NCI-H2171 (cell line): ENCODE measurements at places on chromosomes 7 and 10.

DNA sequence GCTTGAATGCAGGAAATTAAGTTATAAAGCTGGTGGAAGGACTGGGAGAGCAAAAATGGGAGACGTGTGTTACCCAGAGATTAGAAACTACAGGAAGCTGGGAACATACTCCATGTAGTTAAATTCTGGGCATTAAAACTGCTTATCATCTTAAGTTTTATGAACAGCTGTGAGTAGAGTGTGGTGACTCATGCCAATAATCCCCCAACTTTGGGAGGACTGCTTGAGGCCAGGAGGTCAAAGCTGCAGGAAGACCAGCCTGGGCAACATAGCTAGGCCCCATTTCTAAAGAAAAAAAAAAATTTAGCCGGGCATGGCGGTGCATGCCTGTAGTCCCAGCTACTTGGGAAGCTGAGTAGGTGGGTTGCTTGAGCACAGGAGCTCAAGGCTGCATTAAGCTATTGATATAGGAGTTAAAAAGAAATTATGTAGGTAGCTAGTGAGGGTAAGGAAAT is 56.2 kb upstream of the SEPHS1 start:
- DNase-seq, result no peak

DNA sequence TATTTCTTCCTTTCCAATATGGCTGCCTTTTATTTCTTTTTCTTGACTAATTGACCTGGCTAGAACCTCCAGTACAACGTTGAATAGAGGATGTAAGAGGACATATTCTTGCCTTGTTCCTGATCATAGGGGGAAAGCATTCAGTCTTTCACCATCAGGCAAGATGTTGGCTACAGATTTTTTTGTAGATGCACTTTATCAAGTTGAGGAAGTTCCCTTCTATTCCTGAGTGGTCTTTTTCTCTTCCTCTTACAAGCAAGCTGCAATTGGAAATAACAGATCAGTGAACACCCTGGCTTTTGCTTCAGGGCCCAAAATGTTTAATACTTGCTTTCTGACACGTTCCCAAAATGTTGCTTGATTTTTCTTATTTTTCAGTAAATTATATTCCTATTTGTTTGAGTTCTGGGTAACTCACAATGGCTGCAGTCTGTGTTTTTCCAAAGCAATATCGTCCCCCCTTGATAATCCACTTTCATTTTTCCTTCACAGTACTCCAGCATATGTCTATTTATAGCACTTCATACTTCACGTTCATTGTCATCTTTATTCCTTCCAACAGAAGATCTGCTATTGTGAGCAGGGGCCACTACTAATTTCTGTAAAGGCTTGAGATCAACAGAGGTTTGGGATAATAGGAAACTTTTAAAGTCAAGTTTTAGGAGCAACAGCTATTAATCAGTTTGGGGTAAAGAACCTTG is 11.7 kb downstream of the CPEB3 start:
- no peak for DNase-seq

GRCh38 chr7:2732959-2733584 is 45.1 kb downstream of the AMZ1 start:
- no peak for DNase-seq

DNA sequence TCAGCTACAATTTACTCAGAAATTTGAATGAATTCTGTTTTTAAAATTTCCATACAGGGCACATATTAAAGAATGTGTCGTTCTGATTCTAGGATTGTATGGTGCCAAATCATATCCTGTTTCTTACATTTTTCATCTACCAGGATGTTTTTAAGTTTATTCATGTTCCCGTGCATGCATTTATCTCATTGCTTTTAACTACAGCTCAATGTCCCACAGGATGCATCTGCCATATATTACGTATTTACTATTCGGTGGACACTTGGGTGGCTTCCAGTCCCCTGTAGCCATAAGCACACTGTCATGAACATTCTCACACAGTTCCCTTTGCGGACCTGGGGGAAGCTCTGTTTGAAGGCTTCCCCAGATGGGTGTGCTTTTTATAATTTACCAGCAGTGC is 122.3 kb downstream of the CCDC71L start:
- DNase-seq, result no peak

GRCh38 chr10:844552-844951 is 87.0 kb downstream of the LARP4B start:
- DNase-seq, result no peak

GRCh38 chr7:40483630-40484029 is 348.8 kb downstream of the SUGCT start:
- no peak for DNase-seq

DNA sequence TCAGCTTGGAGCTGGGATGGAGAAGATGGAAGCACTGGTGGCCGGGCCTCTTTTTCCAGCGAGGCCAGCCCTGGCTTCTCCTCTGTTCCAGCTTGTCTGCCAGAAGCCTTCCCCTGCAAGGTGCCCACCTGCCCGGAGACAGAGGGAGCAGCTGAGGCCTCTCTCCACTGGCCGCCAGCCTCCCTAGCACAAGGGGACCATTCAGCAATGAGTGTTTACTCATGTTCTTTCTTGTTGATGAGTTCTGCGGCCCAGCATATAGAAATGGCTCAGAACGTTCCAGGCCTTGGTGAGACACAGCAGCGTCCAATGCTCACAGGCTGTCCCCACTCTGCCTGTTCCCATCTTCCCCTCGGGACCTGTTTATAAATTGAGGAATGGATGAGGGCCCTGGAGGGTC is 47.3 kb downstream of the CHST3 start:
- no peak for DNase-seq
